NCI-H526 (cell line): ENCODE measurements at places on chromosomes 6 and 20.

DNA sequence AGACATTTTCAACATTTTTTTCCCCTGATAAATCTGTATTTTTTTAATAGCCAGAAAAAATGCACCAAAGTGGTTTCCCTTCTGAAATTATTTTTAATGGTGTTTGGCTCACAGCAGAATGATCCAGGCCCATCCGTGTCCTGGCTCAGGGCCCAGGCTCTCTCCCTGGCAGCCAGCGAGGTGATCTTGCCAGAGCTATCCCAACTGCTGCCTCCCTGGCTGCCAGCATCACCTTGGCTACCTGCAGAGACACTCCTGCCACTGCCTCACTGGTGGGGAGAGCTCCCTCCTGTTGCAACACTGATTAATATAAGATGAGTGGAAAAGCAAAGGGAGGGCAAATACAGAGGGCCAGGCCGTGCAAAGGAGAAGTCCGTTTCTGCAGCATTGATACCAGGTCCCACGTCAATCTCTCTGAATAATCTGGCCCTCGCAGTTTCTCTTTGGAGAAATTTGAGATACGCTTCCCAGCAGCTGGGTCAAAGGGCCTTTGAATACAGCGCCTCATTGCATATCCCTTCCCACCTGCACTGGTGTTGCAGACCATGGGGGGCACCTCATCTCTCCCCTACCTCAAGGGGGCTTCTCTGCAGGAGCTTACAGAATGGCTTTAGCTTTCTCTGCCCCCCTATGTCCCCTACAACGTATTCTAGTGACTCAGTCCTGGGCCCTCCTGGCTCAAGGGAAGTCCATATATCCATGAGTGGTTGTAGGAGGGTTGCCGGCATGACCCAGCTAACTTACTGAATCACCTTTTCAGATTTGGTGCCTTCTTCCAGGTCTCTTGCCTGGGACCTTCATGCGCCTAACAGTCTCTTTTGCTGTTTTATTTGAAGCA, 12.8 kb upstream of the DSTN start:
- DNase-seq: no peak

GRCh38 chr6:12479881-12480280, 189.7 kb downstream of the EDN1 start:
- DNase-seq: no peak

DNA sequence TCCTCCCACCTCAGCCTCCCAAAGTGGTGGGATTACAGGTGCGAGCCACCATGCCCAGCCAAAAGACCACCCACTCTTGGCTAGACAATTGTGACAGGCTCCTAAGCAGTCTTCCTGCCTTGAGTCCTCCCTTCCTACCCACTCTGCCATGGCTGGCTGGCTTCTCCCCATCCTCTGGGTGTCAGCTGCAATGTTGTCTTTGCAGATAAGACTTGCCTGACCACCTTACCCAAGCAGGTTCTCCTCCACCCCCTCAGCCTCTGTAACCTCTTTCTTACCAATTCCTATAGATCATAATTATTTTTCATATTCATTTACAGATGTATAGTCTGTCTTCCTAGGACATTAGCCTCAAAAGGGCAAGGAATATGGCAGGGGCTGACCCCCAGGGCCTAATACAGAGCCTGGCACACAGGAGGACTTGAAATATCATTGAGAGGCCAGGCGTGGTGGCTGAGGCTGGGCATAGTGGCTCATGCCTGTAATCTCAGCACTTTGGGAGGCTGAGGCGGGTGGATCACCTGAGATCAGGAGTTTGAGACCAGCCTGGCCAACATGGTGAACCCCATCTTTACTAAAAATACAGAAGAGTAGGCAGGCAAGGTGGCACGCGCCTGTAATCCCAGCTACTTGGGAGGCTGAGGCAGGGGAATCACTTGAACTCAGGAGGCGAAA, 28.7 kb upstream of the SPAG4 start:
- DNase-seq: no peak

DNA sequence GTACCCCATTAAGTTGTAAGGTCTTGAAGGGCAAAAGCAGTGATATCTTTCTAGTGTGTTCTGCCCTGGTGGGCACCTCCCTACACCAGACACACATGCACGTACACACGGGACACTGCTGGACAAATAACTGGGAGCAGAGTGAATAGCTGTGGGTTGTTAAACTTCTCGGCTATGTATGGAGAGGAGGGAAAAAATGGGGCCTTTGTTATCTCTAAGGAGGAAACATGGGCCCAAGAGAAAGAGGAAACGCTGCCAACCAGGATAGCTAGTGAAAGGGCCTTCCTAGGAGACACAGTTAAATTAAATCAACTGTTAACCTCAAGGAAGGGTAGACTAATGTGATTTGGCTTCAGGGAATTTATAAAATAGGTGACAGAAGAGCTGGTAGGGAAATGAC, 169.7 kb downstream of the MYLK4 start:
- no peak for DNase-seq

- no peak for DNase-seq
Observed at GRCh38 chr20:19074356-19074755, 138.1 kb upstream of the SLC24A3 start.

DNA sequence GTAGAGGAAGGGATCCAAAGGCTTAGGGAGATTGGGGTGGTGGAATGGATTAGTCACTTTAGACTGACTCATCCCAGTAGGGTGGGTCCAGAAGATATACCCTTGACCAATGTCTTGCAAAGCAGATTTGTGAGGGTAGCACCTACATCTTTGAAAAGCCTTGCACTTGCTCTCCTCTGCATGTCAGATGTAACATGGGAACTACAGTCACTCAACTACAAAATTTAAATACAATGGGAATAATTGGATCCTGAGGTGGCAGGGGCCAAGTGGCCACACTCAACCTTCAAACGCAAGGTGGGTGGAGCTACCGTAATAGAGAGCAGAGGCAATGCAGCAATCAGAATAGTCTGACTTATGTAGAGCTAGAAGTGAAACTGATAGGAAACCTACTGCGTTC, 71.2 kb downstream of the ME1 start:
- no peak for DNase-seq

DNA sequence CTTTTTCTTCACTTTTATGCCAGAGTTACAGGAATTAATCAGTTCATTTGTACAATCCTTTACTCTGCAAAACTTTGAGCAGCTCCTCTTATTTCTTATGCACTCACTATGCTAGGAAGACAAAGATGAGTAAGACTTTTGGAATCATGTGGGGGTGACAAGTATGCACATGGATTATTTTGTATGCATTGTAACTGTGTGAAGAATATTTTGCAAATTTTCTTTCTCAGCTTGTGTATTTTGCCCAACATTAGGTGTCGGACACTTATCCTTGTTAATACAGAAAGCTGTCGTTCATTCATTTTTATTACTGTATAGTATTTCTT, 88.6 kb downstream of the PPP1R14C start:
- DNase-seq: no peak

GRCh38 chr6:83042467-83043053, 23.1 kb downstream of the UBE3D start:
- no peak for DNase-seq

DNA sequence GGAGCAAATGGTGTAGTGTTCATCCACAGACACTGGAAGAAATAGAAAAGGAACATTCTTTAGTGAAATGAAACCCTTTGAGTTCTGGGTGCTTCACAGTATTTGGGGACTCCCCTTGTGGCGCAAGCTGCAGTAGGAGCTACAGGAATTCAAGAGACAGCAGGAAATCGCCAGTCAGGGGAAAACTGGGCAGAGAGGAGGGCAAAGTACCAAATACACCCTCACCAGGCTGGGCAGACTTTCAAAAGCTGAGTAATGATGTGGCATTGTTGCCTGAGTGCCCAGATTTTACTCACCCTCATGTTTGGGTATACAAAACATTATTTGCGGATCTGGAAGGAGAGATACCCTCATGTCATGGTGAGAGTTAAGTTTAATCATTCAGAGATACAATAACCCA, 97.9 kb downstream of the SOD2 start:
- no peak for DNase-seq

GRCh38 chr6:91442342-91442741, 855.5 kb upstream of the MAP3K7 start:
- DNase-seq: no peak
